ENCODE measurements at places on chromosomes 3 and 15.

DNA sequence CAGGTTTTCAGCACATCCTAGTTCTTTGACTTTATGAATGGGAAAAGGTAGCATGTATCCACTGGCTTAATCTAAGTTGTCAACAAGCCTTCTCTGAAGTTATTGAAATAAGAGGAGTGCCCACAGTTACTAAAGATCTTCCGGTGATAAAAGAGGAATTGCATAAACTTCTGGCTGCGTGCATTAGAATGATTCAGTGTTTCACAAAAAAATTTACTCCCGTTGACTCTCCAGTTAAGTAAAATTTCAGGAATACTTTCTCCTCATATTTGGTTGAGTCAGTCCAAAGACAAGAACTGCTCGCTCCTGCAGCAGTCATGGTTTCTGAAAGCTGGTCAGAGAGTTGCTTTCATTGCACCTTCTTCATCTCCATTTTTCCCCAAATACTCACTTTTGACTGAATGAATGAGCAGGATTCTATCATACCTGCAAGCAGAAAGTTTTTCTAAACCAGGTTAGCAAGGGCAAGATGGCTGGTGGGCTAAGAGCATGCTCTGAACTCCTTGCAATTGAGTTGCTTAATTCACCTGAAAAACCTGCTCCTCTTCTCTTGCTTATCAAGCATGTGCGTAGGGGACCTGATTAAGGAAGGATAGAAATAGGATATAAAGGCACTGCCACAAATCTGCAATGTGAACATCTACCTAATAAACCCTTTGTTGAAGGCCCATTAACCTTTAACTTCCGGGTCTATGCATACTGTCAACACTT, 64.2 kb upstream of the TIMP4 start:
- DNase-seq, result no peak

DNA sequence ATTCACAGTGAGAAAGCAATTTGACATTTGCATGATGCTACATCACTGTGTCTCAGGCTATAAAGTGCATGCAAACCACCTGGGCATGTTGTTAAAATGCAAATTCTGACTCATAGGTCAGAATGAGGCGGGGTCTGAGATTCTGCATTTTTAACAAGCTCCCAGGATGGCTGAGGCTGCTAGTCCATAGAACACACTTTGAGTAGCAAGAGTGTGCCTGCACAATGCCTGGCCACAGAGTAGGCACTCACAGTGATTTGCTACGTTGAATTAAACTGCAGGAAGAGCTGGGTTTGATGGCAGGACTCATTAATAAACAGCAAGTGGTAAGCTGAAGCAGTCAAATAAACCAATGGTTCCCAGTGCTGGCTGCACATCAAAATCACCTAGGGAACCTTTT, 48.1 kb downstream of the NTRK3 start:
- no peak for DNase-seq

DNA sequence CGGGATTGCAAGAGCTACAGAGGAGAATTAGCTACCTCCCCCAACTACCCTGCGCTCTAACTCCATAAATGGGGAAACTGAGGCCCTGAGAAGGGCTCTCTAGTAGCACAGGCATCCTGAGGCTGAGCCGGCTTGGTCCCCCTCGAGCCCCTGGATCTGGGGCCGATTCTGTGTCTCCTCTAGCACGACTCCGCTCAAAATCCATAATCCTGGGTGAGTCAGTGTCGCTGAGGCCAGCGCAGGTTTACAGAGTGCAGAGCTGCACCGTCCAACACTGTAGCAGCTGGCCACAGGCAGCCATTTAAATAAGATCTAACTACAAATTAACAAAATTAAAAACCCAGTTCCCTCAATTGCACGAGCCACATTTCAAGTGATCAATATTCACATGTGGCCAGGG, 10.8 kb downstream of the GATA2 start:
- DNase-seq, result no peak

DNA sequence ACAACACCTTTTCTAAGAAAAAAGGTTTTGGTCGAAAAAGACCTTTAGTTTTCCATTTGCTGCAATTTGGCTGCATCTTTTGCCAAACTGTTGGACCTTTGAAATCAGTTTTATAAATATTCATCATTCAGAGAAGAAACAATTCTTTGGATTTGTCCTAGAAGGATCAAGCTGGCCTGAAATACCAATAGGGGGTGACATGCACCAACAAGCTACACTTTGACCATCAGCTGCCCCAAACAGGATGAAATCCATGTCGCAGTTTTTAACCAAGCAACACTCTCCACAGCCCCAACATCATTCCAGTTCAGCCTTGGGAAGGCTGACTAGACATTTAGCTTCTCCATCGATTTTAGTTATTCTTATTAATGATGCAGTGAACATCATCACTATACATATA, 9.8 kb downstream of the RPL15 start:
- no peak for DNase-seq

GRCh38 chr15:64355348-64355943, 527 bp downstream of the CSNK1G1 start:
- no peak for DNase-seq

DNA sequence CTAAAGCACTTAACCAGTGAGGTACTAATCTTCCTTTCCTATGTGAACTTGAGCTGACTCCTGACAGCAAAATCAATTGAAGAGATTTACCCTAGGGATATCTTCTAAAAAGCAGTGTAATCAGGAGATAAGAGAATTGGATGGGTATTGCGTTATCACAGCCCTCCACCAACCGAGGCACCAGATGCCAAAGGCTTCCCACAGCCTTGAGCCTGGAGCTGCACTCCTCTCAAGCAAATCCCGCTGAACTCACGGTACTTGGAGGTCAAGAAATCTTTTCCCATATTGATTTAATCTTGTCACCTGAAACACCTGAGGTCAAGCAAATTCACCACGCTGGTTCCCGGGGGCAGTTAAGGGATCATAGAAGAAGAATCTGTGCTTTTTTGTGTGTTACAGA, 346.8 kb downstream of the TBL1XR1 start:
- no peak for DNase-seq

DNA sequence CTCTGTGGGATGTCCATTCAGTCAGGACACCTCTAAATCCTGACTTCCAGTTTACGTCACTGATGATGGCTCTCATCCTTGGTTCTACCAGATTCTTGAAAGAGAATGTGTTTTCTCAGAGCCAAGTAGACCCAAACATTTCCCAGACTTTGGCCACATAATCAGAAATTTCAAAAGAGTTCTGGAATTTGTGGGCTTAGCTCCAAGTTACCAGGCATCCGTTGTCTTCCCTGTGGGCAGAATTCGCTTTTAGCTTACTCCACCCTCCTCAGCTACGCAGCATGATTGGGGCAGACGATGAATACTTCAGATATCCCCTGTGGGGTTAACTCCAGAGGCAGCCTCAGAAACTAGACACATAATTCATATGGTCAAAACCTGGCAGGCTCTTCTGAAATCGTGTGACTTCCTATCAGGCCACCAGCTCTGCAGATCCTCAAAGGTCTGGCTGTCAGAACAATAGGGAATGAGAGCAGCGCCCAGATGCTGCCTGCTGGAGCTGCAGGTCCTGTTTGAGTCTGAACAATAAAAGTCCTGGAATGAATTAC, 30.6 kb downstream of the CRTC3 start:
- DNase-seq, result no peak

DNA sequence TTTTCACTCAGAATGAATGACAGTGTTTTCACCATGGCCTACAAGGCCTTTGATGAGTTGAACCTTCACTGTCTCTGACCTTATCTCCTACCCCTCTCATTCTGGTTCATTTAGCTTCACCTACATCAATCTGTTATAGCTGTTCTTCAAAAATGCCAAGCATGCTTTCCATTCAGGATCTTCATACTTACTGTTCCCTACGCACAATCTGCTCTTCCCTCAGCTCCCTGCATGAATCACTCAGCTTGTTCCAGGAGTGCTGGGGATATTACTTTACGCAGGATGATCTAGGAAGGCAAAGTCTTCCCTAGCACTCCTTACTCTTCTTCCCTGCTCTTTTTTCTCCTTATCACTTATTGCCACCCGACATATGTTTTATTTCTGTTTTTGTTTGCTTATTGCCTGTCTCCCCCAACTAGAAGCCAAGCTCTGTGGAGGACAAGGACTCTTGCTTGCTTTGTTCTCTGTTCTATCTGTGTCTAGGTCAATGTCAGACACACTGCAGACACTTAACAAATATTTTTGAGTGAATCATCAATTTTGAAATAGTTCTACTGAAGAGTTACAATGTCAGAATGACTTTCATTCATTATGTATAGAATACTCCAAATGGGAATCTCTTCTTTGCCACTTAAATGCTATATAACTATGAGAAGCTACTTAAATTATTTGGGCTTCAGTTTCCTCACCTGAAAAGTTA, 238.3 kb upstream of the FEZF2 start:
- no peak for DNase-seq
